ENCODE measurements at places on chromosomes 1 and 21.

- no peak for DNase-seq
These were observed 792.8 kb downstream of the USP25 start for GRCh38 chr21:16522548-16522947.

GRCh38 chr1:55233145-55233777 lies 18.1 kb upstream of the USP24 start:
- DNase-seq = no peak

DNA sequence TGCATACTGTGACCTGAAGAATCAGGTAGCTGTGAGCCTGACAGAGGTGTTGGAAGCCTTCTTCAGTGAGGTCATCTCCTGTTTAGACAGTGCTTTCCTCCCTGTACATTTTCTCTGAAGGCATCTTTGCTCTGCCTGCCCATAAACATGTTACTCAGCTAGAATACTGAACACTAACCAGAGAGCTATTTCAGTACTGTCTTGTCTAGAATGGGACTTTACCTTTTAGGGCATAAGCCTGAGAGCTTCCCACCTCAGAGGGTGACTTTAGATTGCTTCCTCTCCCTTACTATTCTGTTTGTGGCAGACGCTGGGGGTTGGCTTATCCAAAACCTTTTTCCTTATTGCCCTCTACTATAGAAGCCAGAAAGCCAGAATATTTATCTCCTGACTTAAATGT lies 23.3 kb upstream of the ZNF326 start:
- no peak for DNase-seq

DNA sequence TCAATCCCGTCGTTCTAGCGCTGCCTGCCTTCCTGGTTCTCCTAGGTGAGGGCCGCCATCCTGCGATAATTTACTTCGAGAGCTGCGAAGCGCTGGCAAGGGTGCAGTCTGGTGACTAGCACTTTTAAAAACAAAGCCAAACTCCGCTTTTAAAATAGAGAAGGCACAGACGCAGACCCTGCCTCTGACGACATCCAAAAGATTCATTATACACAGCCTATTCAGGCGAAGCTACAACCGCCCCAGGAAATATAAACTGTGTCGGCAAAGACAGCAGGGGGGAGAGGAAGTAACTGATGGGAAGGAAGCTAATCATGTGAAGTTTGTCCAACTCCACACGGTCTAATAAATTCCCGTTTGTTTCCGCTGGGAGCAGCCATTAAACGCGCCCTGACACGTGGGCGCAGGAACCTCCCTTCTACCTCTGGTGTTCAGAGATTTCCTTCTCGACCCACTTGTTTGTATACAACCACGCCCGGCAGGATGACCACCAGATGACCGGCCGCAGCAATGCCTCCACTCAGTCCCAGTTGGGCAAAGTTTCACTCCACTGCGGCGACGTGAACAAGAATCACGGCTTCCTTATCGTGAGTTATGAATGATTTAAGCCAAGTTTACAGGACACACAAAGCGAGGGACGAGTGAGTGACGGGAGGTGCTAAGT lies 1.3 kb downstream of the GNG12 start:
- DNase-seq = no peak

DNA sequence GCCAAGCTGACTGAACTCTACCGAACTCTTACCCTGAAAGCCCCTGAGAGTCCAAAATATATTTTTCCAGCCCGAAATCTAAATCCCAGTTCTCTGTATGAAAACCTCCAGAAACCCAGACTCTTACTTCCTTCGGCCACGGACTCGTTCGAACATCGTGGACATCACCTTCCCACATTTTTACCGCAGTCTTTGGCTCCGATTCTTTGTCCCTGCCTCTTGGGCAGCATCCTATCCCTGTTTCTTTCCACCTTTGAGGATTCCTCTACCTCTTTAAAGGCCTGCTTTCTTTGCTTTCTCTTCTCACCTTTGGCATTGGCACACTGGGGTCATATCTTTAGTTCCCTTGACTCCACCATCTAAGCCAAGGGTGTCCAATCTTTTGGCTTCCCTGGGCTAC lies 932 bp upstream of the USP24 start:
- DNase-seq = no peak

GRCh38 chr1:115656461-115657077 lies 14.8 kb downstream of the VANGL1 start:
- DNase-seq = no peak

- DNase-seq = no peak
These were observed 24.2 kb upstream of the EYA3 start for GRCh38 chr1:28112388-28113241.

DNA sequence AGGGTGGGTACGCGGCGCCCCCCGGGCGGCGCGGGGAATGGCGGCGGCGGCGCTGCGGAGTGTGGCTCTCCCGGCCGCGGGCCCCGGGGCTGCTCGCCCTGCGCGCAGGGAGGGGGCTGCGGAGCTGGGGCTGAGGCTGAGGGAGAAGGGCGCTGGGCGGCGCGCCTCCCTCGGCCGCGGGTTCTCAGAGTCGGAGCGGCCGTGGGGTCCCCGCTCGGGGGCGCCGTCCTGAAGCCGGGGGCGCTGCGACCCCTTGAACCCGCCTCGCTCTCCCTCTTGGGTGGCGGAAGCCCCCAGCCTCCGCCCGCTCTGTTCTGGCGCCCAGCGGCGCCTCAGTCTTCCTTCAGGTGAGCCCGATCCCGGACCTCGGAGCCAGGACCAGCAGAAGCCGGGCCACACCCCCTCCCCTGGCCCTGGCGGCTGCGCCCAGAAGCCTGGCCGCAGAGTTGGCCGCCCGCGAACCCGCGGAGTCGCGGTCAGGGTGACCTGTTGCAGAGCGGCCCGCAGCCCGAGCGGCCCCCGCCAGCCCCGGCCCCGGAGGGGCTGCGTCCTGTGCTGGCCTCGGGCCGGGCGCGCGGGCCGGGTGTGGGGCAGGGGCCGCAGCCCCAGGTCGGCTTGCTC lies 532 bp downstream of the RALGPS2 start:
- peak; percentile 33 for DNase-seq

GRCh38 chr1:17086751-17087150 lies 32.5 kb downstream of the PADI2 start:
- DNase-seq = no peak

DNA sequence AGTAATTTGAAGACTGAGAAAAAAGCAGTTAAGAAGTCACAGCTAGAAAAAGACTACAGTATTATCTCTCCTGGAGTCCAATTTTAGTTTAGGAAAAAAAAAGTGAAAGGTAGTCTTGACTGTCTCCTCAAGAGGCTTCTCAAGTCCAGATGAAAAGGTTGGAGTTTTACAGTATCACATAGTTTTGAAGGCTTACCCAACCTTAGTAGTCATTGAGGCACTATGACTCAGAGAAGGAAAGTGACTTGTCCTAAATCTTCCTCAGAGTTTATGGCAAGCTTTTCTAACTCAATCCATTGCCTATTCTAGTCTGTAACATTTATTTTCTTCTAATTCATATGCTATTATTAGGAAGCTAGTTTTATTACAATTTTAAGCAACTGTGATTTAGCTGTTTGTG lies 174.9 kb downstream of the DPYD start:
- DNase-seq = no peak

GRCh38 chr1:3153902-3154795 lies 85.1 kb downstream of the PRDM16 start:
- no peak for DNase-seq

DNA sequence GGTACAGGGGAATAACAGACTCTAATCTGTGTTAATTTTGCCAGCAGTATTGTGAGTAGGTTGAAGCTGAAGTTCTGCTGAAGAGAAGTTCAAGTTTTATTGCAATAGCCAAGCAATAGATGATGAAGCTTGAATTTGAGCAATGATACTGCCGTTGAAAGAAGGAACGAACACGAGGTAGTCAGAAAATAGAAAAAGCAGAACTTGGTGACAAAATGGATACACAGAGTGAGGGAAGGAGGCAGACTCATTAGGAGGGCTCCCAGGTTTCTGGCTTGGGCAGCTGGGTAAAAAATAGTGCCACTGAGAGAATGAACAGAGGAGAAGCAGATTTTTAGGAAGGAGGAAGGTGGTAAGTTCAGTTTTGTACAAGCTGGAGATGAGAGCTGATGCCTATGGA lies 22.3 kb upstream of the AGO1 start:
- no peak for DNase-seq

DNA sequence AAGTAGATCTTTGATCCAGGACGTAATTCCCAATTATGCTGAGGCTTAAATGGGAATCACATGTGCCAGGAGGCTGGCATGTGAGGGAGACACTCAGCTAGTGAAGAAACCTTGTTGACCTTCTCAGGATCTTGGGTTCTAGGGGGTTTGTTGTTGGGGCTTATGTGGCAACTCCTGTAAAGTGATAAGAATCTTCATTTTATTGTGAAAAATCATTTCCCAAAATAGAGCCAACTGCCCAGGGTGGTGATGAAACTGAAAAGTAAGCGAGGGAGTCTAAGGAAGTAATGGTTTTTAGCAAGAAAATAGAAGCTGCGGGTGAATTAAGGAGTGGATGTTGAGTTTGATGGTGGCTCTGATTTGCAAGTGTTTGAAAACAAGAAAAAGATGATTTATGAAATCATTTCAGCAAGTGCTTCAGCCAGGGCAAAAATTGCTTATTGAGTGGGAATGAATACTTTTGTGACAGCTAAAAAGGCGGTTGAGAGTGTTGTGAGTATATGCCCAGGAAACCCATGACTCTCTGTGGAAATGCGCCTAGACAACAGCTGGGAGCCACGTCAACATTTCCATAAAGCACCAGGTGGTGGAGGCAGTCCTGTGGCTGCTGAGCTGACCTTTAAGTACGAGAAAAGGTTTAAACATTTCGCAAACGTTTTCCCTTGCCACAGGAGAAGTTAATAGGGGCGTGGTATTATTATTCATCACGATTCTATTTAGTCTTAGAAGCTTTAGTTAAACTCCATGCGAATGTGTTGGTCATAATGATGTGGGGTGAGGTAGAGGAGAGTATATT lies 102.7 kb downstream of the HMGB4 start:
- DNase-seq = no peak

DNA sequence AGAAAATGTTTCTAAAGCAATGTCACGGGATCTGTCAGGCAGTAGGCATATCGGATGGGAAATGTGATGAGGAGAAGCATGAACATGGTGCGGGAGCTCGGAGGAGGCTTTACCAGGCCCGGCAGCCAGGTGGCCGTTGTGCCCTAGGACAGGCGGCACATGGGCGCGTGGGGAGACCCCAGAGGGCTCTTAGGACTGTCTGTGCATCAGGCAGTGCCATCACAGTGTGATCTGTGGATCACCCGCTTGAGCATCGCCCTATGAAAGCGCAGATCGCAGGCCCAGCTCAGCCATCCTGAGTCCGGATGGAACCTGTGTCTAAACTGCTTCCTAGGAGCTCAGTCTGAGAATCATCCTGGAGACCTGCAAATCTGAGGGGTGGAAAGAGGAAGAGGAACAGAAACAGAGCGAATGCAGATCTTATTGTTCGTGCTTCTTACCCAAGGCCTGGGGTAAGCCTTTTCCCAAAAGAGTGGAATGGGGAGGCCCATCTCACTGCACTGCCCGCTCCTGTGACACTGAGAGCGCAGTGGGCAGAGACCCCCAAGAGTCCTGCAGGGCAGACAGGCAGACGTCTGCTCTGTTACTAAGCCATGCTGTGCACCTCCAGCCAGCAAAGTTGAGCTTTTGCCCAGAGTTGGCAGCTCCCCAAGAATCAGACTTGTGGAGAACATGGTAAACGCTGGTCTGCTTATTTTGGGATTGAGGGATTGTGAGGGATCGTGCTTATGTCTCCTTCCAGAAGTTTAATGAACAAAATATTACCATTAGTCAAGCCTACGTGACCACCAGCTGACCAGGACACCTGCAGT lies 251.0 kb downstream of the RHOU start:
- DNase-seq = no peak

DNA sequence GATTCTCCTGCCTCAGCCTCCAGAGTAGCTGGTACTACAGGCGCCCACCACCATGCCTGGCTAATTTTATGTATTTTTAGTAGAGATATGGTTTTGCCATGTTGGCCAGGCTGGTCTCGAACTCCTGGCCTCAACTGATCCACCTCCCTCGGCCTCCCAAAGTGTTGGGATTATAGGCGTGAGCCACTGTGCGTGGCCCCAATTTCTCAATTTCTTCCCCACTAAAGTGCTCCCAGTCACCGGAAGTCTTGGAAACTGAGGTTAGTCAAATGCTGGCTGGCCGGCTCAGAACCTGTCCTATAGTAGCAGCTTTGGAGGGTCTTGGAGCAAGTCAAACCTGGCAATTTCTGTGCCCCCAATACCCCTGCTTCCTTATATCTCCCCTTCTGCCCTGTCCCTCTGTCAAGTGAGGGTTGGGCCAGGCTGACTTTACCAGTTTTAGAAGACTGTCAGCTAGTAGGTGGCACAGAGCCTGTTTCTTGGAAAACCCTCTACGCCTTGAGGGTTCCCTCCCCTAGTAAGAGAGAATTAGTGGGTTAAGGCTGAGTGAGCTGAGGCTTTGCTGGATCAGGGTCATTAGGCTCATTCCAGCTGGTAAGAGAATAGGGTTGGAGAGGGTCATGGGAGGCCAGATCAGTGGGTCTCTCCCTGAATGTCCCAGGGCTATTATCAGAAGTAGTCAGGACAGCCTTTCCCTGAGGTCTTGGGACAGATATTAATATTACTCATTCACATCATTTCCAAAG lies 8.3 kb upstream of the EPB41 start:
- DNase-seq = no peak

GRCh38 chr1:161953256-161953920 lies 70.3 kb downstream of the OLFML2B start:
- DNase-seq = no peak

- DNase-seq = no peak
These were observed 7.7 kb downstream of the LRRC52 start for GRCh38 chr1:165551469-165551868.

DNA sequence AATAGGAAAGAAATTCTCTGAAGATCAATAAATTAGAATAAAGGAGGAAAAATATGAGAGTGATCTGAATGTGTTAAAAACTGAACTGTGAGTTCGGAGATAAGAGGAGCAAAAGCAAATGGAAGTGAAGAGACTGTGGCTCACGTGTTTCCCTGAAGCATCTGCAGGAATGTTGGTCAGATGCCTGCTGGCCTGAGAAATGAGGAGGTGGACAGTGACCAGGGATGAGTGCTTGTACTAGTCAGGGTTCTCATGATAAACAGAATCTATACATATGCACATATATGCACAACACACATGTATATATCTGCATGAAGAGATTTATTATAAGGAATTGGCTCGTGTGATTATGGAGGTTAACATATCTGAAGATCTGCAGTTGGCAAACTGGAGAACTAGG lies 103.4 kb upstream of the TIAM1 start:
- no peak for DNase-seq

DNA sequence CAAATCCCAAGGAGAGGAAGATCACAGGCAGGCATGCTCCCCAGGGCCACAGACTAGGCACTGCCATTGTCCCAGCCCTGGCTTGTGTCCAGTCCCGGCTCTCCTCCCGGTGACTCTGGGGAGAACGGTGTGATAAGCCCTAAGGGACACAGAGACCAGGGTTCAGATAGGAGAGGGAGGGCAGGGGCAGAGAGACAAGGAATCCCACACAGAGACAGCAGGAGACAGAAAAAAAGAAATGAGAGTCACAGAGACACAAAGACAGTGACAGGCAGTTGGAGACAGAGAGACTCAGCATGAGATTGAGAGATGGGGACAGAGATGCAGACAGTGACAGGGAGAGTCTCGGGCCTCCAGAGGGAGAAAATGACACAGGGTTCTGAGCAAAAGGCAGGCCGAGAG lies 361 bp downstream of the INSRR start:
- no peak for DNase-seq
